Muscle of back (tissue), 13 donors: ENCODE measurements at places on chromosomes 5 and 9.

- no peak for DNase-seq
These were observed 494.9 kb downstream of the PSAT1 start for GRCh38 chr9:78791779-78792178.

GRCh38 chr9:3879726-3880505, 354.1 kb upstream of the RFX3 start:
- no peak for DNase-seq

DNA sequence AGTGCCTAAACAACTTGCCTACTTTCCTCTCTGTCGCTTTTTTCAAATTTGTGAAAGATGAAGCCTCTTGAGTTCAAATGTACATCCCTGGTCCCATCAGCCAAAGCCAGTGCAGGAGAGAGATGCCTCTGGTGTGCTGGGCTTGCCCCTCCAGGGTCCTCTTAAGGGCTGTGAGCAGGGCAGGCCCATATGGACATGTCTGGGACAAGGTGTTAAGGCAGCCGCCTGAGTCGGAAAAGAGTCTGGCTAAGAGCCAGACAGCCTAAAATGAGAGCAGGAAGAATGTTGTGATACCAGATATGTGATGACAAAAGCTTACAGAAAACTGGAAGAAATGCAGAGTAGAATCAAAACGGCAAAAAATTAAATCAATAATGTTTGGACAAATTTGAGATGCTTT, 72.5 kb downstream of the APTX start:
- peak; percentile 11 for DNase-seq

DNA sequence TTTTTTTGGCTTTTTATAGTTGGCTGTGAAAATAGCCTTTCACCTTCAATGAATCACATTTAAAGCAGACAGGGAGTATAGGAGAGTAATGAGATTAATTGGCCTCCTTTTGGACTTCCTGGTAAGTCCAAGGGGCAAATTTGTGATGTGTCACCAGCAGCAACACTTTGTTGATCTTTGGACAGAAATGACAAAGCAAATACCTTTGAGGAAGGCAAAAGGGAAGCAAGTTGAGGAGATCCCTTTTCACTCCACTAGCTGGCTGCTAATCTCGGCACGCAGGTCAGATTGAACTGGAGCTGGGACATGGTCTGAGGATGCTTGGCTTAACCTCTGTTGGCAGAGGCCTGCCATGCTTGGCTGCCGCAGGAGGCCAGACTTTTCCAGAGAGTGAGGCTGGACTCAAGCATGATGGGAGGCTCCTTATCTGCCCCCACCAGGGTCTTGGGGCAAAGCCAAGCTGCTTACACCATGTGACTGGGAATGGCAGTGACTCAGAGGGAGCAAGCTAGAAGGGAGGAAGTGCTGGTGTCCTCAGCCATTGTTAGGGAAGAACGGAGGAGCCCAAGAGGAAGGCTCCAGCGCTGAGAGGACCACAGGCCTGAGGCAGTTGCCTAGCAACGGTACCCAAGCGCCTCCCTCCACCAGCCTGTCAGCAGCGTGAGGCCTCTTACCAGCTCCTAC, 174.5 kb upstream of the MAP1B start:
- no peak for DNase-seq

- DNase-seq: no peak
These were observed 543.1 kb downstream of the TLE1 start for GRCh38 chr9:81146241-81146640.

GRCh38 chr9:706606-707459, 134.7 kb upstream of the DMRT1 start:
- DNase-seq: peak; percentile 43
